ENCODE measurements at places on chromosomes 1 and 21.

GRCh38 chr1:212699625-212700222, at the start of gene BATF3:
Gene BATF3, minus strand, starts transcription at chr1:212699840. Its CDS starts 78 bp downstream, at chr1:212699762.
- DNase-seq, result no peak

DNA sequence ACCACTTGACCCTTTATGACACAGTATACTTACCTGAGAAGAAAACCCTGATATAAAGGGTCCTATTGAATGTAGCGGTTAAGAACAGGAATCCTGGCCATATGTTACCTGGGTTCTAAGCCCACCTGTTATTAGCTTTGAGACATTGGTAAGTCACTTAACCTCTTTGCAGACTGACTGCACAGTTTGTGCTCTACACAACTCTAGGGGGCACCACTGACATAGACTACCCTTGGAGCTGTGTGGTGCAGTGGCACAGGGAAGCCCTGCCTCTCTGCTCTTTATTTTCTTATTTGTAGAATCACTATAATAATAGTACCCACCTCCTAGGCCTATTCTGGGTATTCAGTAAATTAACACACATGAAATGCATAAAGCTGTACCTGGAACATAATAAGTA, 165.6 kb downstream of the C1orf94 start:
- no peak for DNase-seq

- DNase-seq, result no peak
These were observed 168.1 kb downstream of the AMY1C start for GRCh38 chr1:103917795-103918194.

GRCh38 chr1:82567348-82567747, 766.6 kb downstream of the ADGRL2 start:
- DNase-seq, result peak; percentile 11

DNA sequence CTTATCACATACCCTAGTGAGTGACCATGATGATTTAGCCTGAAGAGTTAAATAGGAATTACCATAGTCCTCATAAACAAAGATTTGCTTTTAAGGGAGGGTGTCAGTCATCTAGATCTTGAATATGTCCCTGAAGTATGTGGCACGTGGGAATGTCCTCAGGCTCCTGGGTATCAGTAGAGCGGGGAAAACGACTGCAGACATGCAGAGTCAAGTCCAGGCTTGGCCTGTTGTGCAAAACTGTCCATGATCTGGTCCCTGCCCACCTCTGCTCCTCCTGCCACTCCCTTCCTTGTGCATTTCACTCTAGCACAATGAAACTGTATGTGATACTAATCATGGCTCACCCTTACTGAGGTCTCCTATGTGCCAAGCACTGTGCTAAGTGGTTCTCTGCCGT, 12.9 kb downstream of the MOV10 start:
- DNase-seq, result no peak

DNA sequence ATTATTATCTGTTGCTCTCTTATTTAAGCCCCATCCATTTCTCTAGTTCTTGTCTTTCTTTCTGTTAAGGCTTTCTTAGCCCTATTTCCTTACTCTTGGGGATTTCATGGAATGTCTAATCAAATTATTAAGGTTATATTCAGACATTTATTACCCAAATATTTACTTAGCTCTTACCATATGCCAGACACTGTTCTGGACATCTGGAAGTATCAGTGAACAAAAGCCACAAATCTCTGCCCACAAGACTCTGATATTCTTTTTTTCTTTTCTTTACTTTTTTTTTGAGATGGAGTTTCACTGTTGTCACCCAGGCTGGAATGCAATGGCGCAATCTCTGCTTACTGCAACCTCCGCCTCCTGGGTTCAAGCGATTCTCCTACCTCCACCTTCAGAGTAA, 74.3 kb upstream of the NBL1 start:
- DNase-seq, result peak; percentile 44

- no peak for DNase-seq
These were observed 127.4 kb downstream of the PATJ start for GRCh38 chr1:61869691-61870109.

GRCh38 chr1:119702384-119702783, 9.3 kb upstream of the PHGDH start:
- peak; percentile 51 for DNase-seq

GRCh38 chr1:48263041-48263440, 40.5 kb downstream of the SLC5A9 start:
- DNase-seq, result no peak

- DNase-seq, result no peak
These were observed 79.1 kb downstream of the ZP4 start for GRCh38 chr1:237811633-237812032.

GRCh38 chr1:89855413-89856123, 34.7 kb downstream of the LRRC8D start:
- peak; percentile 61 for DNase-seq

DNA sequence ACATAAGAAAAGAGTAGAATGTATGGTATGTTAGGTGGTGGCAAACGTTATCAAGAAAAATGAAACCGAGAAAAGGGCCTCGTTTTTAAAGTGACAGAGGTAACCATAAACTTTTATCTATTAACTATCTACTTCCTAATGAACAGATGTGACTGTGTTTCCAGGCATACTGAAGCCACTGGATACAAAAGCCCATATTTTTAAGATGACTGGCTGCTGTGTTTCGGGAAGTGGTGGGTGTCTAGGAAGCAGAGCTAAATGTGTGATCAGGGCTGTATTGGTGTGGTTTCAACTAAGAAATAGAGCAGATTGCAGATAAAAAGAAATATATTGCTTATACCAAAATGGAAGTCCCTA, 71.8 kb downstream of the CHRM3 start:
- no peak for DNase-seq

DNA sequence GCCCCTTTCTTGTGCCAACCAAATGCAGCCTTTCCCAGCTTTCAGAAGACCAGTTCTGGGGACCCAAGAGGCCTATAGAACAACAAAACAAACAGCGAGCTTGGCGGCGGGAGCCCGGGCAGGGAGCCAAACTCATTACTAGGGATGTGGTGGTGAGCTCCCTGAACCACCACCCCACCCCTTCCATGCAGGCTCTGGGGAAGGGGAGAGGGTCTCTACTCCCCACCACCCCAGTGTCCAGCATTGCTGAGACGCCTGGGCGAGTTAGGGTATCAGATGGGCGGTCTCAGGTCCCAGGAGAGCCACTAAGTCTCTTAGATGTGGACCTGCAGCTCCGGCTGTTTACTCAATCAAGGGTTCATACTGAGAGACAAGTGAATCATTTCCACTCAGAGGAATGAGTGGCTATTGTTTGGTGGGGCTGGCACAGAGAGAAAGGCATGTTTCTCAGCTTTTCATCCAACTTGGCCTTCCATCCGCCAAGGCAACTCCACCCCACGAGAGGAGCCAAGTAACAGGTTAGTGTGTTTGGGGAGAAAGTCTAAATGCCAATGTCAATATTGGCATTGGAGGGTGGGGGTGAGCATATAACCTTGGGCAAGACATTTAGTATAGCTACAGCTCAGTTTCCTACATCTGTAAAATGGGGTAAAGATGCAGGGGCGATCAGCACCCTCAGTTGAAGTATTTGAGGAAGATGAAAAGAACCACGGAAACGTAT, 40.9 kb downstream of the PLXNA2 start:
- DNase-seq, result peak; percentile 87

DNA sequence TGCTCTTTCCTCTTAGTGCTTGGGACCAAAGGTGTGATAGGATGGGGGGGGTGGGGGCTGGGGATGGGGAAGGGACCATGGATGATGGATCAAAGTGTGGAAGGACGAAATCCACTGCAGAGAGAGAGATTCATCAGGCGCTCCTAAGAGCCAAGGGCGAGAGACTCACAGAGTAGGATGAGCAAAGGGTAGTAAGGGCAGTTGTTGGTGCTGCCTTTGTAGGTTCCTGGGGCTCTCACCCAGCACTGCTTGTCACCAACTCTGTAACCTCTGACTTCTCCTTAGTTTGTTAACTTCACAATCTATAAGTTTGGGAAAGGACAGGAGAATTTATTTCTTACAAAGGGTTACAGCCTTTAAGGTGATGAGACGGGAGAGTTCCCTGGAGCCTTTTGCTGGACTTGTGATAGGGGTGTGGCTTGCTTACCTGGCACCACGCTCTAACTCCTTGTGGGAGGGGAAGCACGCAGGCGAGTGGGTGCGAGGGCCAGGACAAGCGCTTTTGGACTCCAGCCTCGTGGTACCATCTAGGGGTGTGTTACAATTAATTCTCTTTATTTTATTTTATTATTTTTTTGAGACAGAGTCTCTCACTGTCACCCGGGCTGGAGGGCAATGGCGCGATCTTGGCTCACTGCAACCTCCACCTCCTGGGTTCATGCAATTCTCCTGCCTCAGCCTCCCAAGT, 1.6 kb upstream of the PDXK start:
- no peak for DNase-seq

GRCh38 chr1:61743431-61743705, 1.1 kb downstream of the PATJ start:
- DNase-seq, result no peak

- peak; percentile 43 for DNase-seq
These were observed 117.0 kb downstream of the CD247 start for GRCh38 chr1:167401260-167401873.

GRCh38 chr1:49048188-49048587, 271.5 kb upstream of the BEND5 start:
- no peak for DNase-seq

DNA sequence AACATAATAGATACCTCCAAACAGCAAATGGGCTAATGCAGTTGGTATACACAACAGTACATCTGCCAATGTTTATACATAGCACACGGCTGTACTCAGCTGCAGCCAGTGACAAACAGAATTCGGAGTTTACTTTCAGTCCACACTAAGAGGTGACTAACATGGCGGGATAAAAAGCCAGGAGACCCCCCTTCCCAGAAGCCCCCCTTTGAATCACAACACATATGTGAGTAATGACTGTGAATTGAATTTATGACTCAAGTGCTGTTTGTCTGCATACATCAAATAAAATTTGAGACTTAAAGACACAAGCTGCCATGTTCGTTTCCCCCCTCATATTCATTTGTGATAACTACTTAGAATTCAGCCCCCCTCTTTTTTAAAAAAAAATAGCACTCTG, 113.2 kb downstream of the RUNX1 start:
- no peak for DNase-seq

- DNase-seq, result no peak
These were observed 99.9 kb upstream of the SERBP1 start for GRCh38 chr1:67530071-67530470.

- DNase-seq, result peak; percentile 3
These were observed 150.6 kb downstream of the RWDD3 start for GRCh38 chr1:95384567-95384966.

- DNase-seq, result no peak
These were observed 17.2 kb upstream of the PRSS38 start for GRCh38 chr1:227798078-227798802.

- no peak for DNase-seq
These were observed 186.7 kb downstream of the FOXD2 start for GRCh38 chr1:47624531-47624930.

- peak; percentile 59 for DNase-seq
These were observed 107.8 kb downstream of the EIF4G3 start for GRCh38 chr1:21068937-21069336.

All from fibroblast of lung (primary cell).